ENCODE measurements at places on chromosomes 6 and 20.
A peak's percentile ranks its signal among the peaks of the same experiment; 100 is the strongest.

GRCh38 chr6:44672841-44673240 lies 285.3 kb downstream of the CDC5L start:
- no peak for DNase-seq

DNA sequence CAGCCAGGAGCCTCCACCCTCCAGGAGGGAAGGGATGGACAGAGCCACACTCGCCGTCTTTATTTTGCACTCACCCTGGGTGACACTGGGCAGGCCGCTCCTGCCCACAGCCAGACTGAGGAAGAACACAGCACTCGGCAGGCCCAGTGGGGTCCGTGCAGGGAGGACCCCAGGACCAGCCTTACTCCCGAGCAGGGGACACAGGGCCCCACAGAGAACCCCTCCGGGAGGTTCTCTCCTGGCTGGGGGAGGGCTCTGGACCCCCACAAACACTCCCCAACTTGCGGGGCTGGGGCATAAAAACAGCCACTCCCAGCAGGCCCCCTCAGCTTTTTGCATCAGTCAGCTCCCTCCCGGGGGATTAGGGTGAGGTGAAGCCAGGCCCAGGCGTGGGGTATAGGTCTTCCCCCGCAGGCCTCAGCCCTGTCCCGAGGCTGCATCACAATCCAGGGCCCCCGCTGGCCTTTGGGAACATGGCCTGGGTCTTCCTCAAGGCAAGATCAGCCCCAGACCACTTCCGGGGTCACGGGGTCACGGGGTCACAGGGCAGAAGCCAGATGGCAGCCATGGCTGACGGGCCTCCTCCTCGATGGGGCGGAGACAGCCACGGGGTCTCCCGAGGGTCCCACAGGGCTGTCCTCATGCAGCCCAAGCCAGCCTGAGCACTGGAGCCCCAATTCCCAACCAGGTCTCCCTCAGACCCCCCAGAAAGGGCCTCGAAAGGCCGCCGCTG lies 3.2 kb downstream of the TNFRSF6B start:
- DNase-seq = no peak

DNA sequence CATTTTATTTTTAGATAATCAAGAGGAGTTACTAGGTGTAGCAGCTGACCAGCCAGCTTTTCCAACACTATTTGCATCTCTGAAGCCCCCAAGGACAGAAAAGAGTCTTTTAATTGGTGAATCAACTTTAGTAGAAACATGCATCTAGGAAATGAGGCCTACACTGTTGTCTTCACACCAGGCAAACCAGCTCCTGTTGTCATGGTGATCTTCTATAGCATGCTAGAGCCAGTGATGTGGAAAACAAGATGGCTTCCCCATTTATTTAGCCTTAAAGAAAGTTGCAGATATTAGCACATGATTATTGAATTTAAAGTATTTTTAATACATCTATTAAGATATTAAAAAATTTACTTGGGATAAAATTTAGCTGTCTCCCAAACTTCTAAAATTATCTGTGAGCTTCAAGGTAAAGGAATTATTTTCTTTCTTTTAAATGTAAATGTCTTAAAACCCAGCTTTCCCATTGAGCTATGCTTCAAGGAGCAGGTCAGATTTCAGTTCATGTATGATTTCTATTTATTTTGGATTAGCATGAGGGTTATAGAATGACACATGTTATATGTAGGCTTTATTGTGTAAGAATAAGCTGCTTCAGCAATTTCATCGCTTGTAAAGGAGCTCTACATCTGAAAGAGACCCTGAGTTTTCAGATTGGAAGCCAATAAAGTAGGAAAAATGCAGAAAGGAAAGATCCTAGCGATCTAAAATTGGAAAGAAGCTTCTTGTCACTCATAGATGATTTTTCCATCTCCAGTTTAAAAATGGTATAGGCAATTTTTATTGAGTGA lies 564.9 kb upstream of the CITED2 start:
- no peak for DNase-seq

- DNase-seq = no peak
Observed at GRCh38 chr20:63049561-63050221, 42.9 kb upstream of the BHLHE23 start.

DNA sequence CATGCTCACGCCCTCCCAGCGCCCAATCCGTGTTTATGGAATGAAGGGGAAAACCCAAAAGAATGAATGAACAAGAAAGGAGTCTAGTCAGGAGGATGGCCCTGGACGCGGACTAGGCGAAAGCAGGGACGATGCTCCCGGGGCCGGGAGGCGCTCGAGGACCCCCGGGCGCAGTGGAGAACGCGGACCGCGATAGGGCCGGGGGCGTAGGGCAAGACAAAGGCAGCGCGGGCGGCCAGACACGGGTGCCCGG lies 758 bp downstream of the GCLC start:
- peak; percentile 29 for DNase-seq

- no peak for DNase-seq
Observed at GRCh38 chr6:6331393-6331792, 10.9 kb upstream of the F13A1 start.

DNA sequence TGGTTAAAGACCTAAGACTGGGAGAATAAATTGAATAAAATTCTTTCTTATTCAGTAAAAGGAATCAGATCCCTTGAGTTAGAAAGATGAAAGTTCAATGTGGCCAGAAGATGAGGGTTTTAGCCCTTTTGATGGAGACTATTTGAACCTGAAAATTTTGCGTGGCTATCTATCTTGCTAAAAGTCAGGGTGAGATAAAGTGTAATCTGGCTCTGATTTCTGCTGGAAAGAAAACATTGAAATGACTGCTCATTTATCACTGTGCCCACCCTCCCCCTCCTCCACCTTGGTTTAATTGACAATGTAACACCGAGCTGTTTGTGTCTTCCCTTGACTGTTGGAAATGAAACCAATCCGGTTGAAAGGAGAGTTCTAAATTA lies 32.9 kb upstream of the TCF21 start:
- no peak for DNase-seq

DNA sequence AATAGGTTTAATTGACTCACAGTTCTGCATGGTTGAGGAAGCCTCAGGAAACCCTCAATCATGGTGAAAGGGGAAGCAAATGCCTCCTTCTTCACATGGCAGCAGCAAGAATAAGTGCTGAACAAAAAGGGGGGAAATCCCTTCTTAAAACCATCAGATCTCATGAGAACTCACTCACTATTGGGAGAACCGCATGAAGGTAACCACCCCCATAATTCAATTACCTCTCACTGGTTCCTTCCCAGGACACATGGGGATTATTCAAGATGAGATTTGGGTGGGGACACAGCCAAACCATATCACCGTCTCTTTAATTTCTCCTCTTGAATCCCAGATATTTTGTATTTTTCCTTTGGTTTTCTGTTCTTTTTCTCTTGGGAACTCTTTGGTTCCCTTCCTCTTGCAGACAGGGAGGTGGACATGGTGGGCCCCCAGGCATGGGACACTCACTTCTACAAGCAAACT lies 223.6 kb downstream of the TBXT start:
- no peak for DNase-seq

- DNase-seq = no peak
Observed at GRCh38 chr6:90894285-90895130, 307.6 kb upstream of the MAP3K7 start.

DNA sequence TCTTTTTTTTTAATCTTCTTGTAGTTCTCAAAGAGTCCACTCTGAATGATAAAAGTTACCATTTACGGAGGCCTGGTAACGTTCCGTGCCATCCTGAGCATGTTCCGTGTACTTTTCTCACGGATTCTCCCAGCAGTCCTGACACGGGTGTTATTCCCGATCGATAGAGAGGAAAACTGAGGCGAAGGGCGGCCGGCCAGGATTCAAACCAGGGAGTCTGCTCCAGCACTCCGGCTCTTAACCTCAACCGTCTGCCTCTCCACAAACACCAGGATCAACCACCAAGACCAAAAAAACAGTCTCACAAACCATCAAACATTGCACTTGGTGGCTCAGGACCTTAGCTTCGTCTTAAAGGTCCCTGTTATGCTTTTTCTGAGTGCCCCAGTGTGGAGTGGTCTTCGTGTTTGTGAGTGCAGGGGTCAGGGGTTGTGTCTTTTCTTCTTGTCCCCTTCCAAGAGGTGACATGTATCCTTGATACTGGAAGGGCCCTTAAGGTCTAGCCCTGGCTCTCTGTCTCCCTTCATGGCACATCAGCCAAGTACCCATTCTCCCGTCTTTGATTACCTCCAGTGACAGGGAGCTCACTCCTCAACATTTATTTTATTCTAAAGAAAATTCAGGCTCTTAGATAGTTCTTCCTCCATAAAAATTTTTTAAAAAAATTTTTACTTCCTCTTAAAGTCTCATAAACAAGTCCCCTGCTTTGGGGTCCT lies 35.1 kb downstream of the SRC start:
- DNase-seq = no peak

GRCh38 chr6:83873869-83874268 lies 14.4 kb downstream of the CYB5R4 start:
- DNase-seq = no peak

GRCh38 chr6:42610416-42610815 lies 46.6 kb downstream of the UBR2 start:
- DNase-seq = no peak

- no peak for DNase-seq
Observed at GRCh38 chr6:158707120-158707820, 57.4 kb downstream of the SYTL3 start.

DNA sequence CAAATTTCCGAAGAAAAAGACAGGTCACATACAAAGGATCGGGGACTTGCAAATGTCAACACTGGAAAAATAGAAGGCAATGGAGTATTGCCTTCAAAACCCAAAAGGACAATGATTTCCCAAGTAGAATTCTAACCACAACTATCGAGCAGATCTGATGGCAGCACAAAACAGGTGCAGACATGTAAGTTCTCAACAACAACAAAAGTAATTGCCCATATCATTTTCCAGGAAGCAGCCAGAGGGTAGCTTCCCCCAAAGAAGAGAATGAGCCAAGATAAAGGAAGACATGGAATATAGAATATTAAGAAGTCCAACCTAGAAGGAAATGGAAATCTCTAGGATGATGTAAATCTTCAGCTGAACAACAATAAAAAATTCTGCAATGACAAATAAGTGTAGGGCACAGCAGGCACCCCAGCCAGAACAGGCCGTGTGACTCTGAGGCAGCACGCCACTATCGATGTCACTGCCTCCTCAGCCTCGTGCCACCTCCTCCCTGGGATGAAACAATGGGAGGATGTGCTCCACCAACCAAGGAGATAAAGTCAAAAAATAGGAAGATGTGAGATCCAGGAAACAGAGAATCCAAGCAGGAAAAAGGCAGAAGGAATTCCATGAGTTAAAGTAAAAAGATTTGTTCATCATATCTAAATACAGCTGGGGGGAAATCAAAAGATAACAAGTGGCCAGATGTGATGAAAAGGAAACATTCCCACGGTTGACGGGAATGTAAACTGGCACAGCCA lies 34.1 kb downstream of the SERPINB1 start:
- no peak for DNase-seq

GRCh38 chr6:151998784-151999183 lies 191.3 kb downstream of the ESR1 start:
- DNase-seq = no peak

DNA sequence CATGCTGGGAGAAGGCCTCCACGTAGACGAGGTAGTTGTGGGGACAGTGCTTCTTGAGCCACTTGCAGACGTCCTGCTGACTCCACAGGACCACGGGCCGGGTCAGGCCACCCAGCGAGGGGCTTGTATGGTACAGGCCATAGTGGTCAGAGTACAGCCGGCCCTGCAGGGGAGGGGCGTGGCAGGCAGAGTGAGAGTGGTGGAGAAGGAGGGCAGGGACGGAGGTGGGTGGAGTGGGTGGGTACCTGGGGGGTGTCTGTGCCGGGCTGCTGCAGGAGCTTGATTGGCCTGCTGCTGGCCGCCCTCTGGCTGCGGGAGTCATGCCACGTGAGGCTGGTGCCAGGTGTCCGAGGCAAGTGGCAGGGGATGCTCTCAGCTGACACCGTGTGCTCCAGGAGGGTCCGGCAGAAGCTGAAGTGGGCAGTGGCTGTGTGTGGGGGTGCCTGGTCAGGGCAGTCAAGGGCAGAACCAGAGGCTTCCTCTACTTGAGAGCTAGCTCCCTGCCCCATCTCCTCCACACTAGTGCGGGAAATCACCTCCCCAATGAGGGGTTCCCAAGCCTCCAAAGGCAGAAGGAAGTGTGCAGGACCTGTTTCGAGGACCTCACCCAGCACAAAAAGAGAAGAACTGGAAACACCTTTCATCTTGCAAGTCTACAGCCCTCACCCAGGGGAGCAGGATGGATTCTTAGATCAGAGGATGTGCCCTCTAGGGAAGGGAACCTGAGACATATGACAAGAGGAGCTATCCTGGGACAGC lies 2.3 kb downstream of the SAMD10 start:
- DNase-seq = no peak

GRCh38 chr6:34001706-34002621 lies 143.9 kb downstream of the GRM4 start:
- no peak for DNase-seq

GRCh38 chr6:150448221-150448620 lies 79.4 kb downstream of the IYD start:
- DNase-seq = no peak

DNA sequence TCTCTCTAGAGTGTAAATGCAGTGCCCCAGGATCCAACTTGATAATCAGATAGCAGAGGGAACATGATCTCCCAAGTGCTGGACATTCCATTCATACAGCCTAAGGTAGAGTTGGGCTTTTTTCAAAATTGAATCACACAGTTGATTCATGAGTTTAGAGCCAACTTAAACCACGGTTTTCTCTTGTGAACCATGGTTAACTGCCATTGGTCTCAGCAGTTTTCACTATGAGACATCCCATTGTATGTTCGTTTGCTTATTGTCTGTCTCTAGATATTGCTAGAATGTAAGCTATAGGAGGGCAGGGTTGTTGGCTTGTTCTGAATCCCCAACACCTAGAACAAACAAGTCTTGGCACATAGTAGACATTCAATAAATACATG lies 37.2 kb upstream of the TAF8 start:
- DNase-seq = no peak

- no peak for DNase-seq
Observed at GRCh38 chr6:102902471-102902870, 1509.0 kb downstream of the GRIK2 start.

- no peak for DNase-seq
Observed at GRCh38 chr6:152293404-152293803, 343.8 kb downstream of the SYNE1 start.

DNA sequence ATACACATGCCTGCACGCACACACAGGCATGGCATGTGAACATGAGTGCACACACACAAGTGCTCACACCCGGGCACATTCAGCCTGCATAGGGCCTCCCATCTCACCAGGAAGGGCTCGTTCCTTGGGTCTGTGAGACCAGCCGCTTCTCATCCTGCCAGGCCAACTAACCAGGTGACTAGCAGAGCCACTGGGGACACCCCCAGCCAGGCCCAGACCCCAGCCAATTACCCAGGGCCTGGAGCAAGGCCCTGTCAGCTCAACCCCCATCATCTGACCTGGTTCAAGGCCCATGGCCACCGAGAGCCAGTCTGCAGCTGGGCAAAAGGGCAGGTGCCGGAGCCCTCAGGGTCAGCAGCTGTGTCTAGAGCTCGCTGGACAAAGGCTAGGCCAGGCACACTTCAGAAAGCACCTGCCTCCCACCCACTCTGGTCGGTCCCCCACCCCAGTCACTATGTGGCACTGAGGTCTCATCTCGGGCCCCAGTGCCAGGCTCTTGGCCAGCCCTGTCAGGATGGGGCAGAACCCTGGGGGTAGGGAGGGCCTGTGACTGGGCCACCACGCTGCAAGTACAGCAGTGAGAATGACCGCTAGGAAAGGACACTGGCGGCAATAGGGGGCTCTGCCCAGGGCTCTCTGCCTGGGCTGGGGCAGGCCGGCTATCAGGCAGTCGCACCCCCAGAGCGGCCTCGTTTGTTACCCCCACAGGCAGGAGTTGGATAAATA lies 26.8 kb upstream of the MRGBP start:
- no peak for DNase-seq
